ENCODE measurements at places on chromosomes 11 and 22.

DNA sequence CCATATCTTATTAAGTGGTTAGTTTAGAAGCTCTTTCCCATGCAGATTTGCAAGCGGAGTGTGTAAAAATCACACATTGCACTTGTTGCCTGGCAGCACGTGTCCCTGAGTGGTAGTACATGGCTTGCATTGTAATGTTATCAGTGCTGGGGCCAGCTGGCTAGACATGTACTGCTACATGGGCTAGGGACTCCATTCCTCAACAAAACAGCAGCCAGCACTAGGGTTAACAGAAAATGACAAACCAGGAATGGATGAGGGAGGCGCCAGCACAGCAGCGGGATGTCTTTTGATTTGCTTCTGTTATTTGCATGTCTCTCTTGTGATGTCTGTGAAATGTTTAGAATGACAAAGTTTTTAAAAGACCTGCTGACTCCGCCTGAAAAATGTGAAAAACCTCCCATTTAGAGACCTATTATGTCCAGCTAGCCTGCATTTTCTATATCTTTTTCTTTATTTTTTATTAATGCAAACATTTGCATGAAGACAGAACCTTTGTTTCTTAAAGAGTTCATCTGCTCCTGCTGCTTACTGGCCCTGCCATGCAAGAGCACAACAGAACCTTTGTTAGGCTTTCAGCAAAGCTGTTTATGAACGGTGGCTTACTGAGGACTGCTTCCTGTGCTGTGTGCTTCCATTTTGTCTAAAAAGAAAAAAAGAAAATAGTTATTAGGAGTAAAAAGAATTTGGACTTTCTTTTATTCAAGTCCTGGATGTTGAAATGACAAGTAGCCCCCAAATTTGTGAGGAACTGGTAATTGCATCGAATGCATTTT is 40.7 kb downstream of the CSTPP1 start:
- no peak for DNase-seq

GRCh38 chr11:428295-428694 is 13.5 kb upstream of the SIGIRR start:
- no peak for DNase-seq

GRCh38 chr11:70727899-70728620 is 329.7 kb downstream of the CTTN start:
- DNase-seq, result no peak

DNA sequence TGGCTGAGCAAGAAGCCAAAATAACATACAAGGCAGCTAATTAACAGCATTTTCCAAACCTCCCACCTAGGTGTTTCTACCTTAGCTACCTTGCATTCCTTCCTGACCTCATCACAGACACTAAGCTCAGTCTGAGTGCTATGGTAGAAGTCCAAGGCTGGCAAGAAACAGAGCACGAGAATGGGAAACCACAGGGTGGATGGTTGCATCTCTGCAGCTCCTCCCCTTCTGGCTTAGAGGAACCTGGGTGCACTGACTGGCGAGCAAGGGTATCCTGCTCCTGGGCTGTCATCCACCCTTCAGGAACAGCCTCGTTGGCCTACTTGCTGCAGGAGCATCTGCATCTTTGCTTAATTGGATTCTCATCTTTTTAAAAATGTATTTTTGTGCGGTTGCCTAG is 73.1 kb upstream of the KIRREL3 start:
- DNase-seq, result no peak

GRCh38 chr22:35109616-35110015 is 43.7 kb downstream of the ISX start:
- no peak for DNase-seq

DNA sequence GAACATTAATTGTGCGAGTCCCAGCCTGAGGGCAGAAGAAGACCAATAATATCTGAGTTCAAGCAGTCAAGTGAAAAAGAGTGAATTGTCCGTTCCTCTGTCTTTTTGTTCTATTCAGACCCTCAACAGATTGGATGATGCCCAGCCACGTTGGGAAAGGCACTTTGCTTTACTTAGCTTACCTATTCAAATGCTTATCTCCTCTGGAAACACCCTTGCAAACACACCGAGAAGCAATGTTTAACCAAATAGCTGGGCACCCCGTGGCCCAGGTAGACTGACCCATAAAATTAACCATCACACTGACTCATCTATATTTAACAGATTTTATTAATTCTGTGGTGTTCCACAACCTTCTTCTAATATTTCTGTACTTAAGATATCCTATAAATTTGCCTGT is 9.3 kb downstream of the OOSP4A start:
- DNase-seq, result no peak

- peak; percentile 73 for DNase-seq
Measured at GRCh38 chr22:41532908-41533825, 11.1 kb downstream of the POLR3H start.

DNA sequence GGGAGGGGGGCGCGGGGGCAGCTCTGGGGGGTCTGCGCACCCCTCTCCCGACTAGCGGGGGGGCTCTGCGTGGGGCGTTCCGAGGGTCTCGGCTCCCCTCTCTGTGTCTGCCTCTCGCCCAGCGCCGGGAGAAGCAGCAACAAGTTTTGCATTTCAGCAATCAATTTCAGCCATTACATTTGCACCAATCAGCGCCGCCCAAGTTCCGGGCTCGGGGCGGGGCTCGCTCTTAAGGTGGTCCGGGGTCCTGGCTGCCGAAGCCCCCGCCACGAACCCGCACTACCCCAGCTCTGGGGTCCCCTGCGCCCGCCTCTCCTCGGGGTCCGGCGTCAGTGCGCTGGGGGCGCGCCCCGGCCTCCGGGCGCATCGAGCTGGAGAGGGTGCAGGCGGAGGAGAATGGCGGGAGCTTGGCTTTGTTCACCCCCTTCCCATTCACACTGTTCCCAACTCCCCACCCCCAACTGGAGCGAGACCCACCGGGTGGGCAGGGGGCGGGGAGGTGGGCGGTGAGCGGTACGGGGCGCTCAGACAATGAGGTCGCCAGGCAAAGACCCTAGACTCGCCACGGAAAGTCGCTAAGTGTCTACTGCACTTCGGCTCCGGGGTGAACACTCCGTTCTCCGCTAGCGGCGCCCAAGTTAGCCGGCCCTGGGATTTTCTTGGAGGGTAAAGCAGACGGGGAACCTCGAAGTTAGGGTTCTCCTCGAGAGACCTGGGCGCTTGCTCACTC is at the start of gene MN1:
MN1 (minus strand) TSS at position 141 of the 730 bp plus-strand sequence. CDS start 1,213 bp downstream, outside the sequence.
- DNase-seq, result peak; percentile 69

DNA sequence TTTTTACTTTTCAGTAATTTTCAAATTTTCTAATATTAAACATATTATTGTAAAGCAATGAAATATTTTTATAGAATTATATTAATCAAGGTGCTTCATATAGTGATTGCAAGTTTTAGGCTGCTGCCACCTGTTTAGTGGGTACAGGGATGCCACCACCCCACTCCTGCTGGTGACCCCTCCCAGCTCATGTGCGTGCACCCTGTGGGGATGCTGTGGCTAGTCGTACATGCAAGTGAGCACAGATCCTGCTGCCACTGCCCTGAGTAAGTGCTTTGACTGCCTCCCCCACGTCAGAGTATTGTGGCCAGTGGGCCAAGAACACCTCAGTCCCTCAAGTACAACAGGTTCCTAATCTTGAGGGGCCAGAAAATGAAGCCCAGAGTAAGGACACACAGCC is 320.1 kb upstream of the DDI1 start:
- DNase-seq, result no peak

DNA sequence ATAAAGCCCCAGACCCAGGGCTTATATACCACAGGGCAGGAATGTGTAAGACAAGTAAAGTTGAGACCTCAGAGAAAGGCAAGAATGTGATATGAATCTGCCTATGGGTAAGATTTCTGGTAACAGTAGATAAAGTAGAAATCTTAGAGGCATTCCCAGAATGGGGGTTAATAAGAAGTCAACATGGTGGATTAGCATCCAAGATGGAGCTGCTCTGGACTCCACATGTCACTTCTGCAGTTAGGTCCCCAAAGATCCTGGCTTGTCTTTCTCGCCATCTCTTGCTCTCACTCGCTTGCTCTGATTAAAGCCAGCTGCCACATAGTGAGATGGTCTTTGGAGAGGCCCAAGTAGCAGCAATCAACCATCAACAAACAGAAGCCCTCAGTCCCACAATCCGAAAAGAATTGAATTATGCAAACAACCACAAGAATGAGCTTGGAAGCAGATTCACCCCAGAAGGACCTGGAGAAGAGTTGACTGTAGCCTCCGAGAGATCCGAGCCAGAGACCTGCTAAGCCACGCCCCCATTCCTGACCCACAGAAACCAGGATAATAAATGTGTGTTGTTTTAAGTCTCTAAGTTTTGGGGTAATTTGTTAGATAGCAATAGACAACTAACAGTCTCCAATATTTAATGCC is 5.4 kb upstream of the C11orf86 start:
- no peak for DNase-seq

DNA sequence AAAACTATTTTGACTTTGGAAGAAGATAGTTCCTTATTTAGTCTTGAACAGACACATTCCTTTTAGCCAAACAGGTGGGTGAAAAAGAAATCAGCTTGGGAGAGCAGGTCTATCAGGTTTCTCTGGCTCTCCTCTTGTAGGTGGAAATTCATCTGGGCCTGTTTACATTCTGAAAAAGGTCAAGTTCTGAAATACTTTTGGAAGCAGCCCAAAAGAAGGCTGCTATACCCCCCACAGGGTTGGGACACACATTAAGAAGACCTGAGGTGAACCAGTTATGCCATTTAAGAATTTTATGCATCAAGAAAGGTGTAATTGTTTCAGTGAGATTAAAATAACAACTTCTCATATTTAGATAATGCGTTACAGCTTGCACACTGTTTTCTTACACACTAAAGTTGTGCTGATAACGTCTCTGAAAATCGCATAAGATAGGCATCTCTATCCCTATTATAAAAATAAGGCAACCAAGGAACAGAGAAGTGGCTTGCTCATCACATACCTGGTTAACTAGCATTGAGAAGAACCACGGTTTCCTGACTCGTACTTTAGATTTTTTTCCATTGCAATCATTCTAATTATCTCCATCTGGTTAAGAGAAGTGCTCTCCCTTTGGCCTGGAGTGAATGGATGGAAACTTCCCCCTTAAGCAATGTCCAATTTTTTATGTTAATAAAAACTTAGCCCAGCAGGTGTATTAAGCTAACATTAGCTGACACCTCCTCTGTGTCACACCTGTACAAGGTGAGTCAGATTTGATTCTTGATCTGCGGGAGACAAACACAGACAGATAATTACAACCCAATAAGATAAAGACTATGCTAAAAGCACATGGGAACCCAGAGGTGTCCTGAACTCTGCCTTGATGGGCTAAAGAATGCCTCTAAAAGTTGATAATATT is 60.5 kb upstream of the UCP3 start:
- DNase-seq, result no peak

Measured in CD4-positive, alpha-beta T cell treated with Interleukin-12 subunit alpha and Interleukin-12 subunit beta, for 1 hour (primary cell).